ENCODE measurements at places on chromosomes 3 and 15. TPM values are rescaled to one million over a fixed set of nuclear protein-coding genes. Genes with fewer than 3 reads are reported as not detected.
A peak's percentile ranks its signal among the peaks of the same experiment; 100 is the strongest.

DNA sequence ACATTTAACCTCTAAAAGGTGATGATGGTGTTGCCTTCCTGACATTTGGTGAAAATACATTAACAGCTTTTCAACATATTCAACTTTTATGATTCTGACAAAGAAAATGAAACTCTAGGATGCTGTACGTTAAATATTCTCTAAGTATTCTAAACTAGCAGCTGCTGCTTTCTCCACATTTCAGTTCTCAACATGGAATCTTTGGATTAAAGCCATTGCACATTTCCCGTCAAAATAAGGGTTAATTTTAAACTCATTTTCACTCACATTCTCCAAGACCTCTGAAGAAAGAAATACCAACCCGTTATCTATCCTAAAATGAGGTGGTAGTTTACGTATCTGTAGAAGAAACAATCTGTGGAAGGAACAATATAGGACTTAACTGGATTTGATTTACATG, 655.7 kb upstream of the ARPP21 start:
- H3K27ac ChIP-seq, result no peak overlapping the region
- no peak for DNase-seq
- H3K27me3 ChIP-seq, result no peaks in the 10 kb centered on the region
- H3K36me3 ChIP-seq, result no peaks in the 10 kb centered on the region

DNA sequence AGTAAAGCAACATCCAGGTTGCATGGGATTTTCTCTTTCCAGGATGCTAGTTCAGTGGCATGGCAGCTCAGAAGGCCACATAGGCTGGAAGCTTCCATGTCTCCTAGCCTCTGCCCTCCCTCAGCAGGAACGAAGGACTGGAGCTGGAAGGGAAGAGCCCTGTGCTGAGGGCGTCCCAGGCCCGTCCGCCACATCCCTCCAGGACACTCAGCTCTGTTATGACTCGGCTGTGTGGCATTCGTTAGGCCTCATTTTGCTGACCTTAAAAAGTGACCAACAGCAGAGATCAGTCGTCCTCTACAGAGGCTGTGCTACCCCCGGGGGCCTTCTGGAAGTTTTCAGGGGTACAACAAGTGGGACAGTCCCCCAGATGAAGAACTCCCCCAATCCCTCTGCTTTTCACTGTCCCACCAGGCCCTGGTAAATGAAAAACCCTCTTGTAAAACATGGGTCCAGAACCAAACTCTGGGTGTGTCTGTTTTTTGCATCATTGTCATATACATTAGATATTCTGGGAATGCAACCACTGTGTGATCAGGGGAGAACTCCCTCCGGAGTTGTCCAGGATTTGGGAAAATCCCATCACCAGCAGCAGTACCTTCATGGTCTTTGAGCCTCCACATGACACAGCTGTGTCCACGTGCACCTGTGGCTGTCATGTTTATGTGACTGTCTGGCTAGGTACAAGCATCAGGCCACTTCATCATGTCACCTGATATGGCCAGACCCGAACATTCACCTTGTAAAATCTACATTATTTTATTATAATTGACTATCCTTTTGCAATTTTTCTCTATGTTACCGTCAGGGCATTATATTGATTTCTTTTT, 149.9 kb downstream of the OR4M2 start:
- no peaks in the 10 kb centered on the region for H3K27me3 ChIP-seq
- DNase-seq, result no peak
- H3K4me1 ChIP-seq, result no peaks in the 10 kb centered on the region
- H3K36me3 ChIP-seq, result no peaks in the 10 kb centered on the region

GRCh38 chr3:462851-463250, 266.3 kb downstream of the CHL1 start:
- H3K36me3 ChIP-seq, result no peaks in the 10 kb centered on the region
- H3K4me1 ChIP-seq, result peaks cover 33% of the 10 kb centered on the region
- no peak overlapping the region for H3K27ac ChIP-seq
- no peak overlapping the region for H3K4me3 ChIP-seq

GRCh38 chr15:89792106-89792805, 16.1 kb downstream of the MESP2 start:
- H3K4me3 ChIP-seq, result no peak overlapping the region
- no peaks in the 10 kb centered on the region for H3K27me3 ChIP-seq
- no peak for DNase-seq
- no peaks in the 10 kb centered on the region for H3K36me3 ChIP-seq
- no peak overlapping the region for H3K27ac ChIP-seq

DNA sequence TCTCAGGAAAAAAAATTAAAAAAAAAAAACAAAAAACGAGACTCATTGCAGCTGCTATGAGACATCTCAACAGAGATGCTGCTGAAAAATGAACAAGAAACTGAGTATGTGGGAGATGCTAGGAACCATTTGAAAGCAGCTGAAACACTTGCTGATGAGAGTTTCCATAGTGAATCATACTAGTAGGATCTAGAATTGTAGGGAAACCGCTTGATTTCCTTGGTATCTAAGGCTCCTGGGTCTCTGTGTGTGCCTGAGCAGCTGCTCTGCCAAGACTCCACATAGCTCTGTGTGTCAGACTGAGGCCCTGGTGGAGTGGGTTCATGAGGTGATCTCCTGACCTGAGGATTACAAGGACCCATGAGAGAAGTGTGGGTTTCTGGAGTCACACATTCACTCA, 313.4 kb upstream of the NECTIN3 start:
- H3K27ac ChIP-seq, result no peak overlapping the region
- no peak overlapping the region for H3K4me3 ChIP-seq
- no peaks in the 10 kb centered on the region for H3K27me3 ChIP-seq
- H3K4me1 ChIP-seq, result peaks cover 20% of the 10 kb centered on the region
- DNase-seq, result no peak

GRCh38 chr3:96017556-96017955, 796.8 kb upstream of the EPHA6 start:
- no peaks in the 10 kb centered on the region for H3K4me1 ChIP-seq
- DNase-seq, result no peak
- no peak overlapping the region for H3K27ac ChIP-seq
- H3K27me3 ChIP-seq, result no peaks in the 10 kb centered on the region
- H3K4me3 ChIP-seq, result no peak overlapping the region

DNA sequence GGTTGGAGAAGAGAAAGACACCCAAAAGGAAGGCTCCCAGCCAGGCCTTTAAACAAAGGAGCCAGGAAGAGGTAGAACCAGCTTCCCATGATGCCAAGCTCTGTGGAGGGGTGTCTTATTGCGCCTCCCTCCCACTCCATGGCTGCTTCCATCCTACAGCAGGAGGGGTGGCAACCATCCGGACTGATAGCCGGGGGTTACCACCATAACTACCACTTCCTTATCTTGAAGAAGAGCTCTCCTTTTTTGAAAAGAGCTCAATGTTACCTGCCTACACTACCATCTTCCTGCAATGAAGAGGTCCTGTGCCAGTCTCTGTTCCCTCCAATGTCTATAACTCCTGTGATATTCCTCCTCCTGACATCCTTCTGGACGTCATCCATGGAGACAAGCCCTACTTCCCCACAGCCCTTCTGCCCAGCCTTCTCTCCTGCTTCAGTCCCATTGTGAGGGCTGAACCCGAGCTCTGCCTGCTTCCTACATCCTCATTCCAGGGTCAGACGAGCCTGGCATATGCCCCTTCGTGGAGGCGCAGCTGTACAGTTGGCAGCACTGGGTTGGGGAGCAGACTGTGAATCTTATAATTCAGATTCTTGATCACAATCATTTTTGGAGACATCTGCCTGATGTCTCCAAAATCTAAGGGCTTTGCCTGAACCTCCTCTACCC, 8.5 kb downstream of the CCDC9B start:
- no peak for DNase-seq
- no peaks in the 10 kb centered on the region for H3K36me3 ChIP-seq
- no peak overlapping the region for H3K27ac ChIP-seq
- H3K4me1 ChIP-seq, result peaks cover 14% of the 10 kb centered on the region

- DNase-seq, result no peak
- no peak overlapping the region for H3K27ac ChIP-seq
Observed at GRCh38 chr3:183349421-183350157, 78.8 kb downstream of the MCF2L2 start.

DNA sequence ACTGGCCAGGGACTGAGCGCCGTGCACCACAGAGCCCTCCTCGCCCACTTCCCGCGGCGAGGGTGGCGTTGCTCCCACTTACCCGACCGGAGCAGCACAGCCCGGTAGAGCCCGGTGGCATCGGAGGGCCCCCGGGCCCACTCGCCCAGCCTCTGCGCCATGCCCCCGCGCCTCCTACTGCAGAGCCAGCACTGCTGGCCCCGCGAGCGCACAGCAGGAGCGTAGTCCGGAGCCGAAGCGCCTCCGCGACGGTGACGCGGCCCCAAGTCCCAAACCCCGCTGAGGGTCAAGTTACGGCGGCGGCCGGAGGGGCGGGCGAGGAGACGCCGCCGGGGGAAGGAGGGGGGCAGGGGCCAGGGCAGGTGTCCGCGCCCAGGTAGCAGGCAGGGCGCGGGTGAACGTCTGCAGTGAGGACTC, 9.6 kb upstream of the FAM107A start:
- H3K27me3 ChIP-seq, result peaks cover 54% of the 10 kb centered on the region
- H3K4me3 ChIP-seq, result peak overlapping the region; percentile 32
- no peak overlapping the region for H3K27ac ChIP-seq
- H3K36me3 ChIP-seq, result no peaks in the 10 kb centered on the region

DNA sequence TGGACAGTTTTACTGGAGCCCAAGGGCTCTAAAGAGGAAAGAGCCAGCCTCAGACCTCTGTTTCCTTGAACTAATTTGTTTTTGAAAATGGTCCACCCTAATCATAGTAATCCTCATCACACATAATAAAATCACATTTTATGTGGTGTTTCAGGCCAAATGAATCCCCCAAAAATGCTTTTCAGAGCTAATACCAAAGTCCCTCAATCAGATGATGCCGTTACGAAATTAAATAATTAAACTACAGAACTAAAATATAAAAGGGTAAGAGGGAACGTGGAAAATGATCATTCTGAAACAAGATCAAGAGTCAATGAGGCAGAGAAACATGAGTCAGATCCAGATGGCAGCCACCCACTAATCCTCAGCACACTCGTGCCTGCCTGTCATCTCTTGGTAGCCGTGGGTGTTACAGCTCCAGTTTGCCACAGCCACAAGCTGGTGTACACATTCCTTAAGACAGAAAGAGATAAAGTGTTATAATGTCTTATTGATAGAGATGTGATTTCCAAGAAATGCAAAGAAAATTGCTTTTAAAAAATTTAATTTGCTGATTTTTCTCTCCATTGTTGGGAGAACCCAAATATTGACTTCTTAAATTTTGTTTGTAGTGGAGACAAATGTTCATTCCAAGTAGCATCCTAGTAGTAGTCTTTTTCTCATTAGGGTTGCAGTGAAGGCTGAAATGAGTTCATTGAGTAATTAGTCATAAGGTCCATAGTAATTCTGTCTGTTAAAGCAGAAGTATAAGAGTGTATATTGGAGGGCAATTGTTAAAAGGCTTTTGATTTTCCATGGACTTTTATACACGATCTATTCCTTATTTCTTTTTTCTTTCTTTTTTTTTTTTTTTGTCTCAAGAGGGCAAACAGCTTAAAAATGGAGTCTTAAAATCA, 104.2 kb downstream of the AGBL1 start:
- H3K27me3 ChIP-seq, result no peaks in the 10 kb centered on the region
- H3K36me3 ChIP-seq, result no peaks in the 10 kb centered on the region
- no peak overlapping the region for H3K4me3 ChIP-seq
- H3K4me1 ChIP-seq, result no peaks in the 10 kb centered on the region

Gene C3orf52
- 2.4 TPM for total RNA-seq

Gene PPM1L
- total RNA-seq, result 25.2 TPM

Gene KCNMB3
- total RNA-seq, result 4.4 TPM
